ENCODE measurements at places on chromosomes 5 and 9. TPM values are rescaled to one million over a fixed set of nuclear protein-coding genes. Genes with fewer than 3 reads are reported as not detected.

Gene STK32A
- not detected for total RNA-seq

- H3K4me3 ChIP-seq = peak overlapping the region; percentile 86
- H3K36me3 ChIP-seq = no peaks in the 10 kb centered on the region
- H3K27ac ChIP-seq = no peak overlapping the region
- DNase-seq = peak; percentile 19
Measured at GRCh38 chr5:14870337-14871213, 1.0 kb downstream of the ANKH start.

GRCh38 chr5:150166037-150166649, 435 bp upstream of the CDX1 start:
- DNase-seq = no peak
- peaks cover 40% of the 10 kb centered on the region for H3K27me3 ChIP-seq
- H3K4me3 ChIP-seq = no peak overlapping the region
- no peaks in the 10 kb centered on the region for H3K4me1 ChIP-seq
- H3K36me3 ChIP-seq = no peaks in the 10 kb centered on the region

GRCh38 chr5:172223901-172224873, 30.2 kb downstream of the EFCAB9 start:
- peaks cover 4% of the 10 kb centered on the region for H3K36me3 ChIP-seq
- no peak overlapping the region for H3K27ac ChIP-seq
- DNase-seq = no peak
- H3K27me3 ChIP-seq = no peaks in the 10 kb centered on the region
- no peak overlapping the region for H3K4me3 ChIP-seq

GRCh38 chr9:107653263-107653821, 163.8 kb upstream of the KLF4 start:
- H3K36me3 ChIP-seq = no peaks in the 10 kb centered on the region
- DNase-seq = no peak
- peaks cover 11% of the 10 kb centered on the region for H3K27me3 ChIP-seq
- H3K27ac ChIP-seq = no peak overlapping the region

DNA sequence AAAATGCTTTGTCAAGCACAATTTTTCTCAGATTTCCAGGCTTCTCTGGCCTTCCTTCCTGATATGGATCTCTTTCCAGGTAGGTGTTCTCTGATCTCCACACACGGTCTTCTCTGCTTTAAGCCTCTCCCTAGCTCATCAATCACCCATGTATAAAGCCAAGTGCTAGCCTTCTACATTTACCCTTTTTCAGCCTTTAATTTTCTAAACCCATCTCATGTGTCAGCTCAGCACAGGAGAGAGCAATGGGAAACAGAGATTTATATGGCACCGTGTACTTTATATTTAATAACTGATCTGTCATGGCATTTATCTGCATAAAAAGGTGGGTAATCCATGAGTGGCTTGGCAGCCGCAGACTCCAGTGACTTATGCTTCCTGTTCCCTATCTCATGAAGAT, 495.0 kb downstream of the RASEF start:
- no peaks in the 10 kb centered on the region for H3K36me3 ChIP-seq
- H3K4me1 ChIP-seq = no peaks in the 10 kb centered on the region
- H3K27ac ChIP-seq = no peak overlapping the region
- H3K4me3 ChIP-seq = no peak overlapping the region

All from endothelial cell of umbilical vein (primary cell).